ENCODE measurements at places on chromosomes 12 and 14.

- no peak for DNase-seq
These were observed 227.5 kb upstream of the RMST start for GRCh38 chr12:97235102-97235501.

DNA sequence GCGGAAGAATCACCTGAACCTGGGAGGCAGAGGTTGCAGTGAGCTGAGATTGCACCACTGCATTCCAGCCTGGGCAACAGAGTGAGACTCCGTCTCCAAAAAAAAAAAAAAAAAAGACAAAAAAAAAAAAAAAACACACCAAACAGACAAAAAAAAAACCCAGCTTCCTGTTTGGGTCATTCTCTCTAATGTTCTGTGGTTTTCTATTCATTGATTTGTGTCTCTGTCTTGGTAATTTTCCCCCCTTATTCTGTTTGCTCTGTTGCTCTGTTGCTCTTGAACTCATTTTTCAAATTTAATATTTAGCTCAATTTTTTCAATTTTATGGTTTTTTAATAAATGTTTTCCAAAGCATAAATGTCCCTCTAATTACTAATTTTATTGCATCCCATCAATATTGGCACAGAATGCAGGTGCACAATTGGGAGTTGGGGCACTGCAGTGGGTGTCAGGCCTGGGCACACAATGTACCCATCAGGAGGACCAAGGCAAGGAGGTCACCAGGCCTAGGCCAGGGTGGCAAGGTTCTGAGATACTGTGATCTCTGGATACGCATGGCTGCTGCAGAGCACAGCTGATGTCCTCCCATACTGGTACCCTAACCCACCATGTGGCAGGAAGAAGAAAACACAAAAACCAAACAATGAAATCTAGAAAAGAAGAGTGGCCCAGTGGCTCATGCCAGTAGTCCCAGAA, 8.0 kb upstream of the GNPTAB start:
- DNase-seq, result no peak

GRCh38 chr14:88522393-88522792, 32.4 kb downstream of the PTPN21 start:
- DNase-seq, result no peak

- no peak for DNase-seq
These were observed 214.7 kb upstream of the C14orf180 start for GRCh38 chr14:104364830-104365229.

- no peak for DNase-seq
These were observed 168.2 kb downstream of the ACSS3 start for GRCh38 chr12:81245907-81246570.
